ENCODE measurements at places on chromosomes 1 and 21.
A peak's percentile ranks its signal among the peaks of the same experiment; 100 is the strongest.

- no peak for DNase-seq
Measured at GRCh38 chr1:240092301-240093119, 827 bp downstream of the FMN2 start.

GRCh38 chr1:230427981-230428380 lies 1.8 kb upstream of the PGBD5 start:
- DNase-seq, result no peak

GRCh38 chr1:172682812-172683211 lies 23.9 kb downstream of the FASLG start:
- no peak for DNase-seq

DNA sequence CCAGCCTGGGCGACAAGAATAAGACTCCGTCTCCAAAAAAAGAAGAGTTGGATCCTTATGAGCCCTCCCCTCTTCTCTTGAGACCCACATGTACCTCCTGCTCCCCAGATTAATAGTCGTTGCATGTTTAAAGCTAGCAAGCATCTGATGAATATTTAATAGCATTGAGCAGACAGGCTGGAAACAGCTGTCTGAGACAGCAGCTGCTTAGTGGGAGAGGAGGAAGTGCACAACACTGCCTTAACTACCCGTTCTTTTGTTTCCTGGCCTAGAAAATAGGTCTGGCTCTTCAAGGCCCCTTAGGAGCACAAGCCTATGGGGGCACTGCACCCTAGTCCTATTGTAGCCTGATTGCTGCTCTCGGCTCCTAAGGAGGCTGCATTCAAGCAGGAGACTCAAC lies 17.3 kb upstream of the TMEM39B start:
- no peak for DNase-seq

GRCh38 chr1:42963378-42964043 lies 4.8 kb upstream of the SLC2A1 start:
- peak; percentile 98 for DNase-seq

DNA sequence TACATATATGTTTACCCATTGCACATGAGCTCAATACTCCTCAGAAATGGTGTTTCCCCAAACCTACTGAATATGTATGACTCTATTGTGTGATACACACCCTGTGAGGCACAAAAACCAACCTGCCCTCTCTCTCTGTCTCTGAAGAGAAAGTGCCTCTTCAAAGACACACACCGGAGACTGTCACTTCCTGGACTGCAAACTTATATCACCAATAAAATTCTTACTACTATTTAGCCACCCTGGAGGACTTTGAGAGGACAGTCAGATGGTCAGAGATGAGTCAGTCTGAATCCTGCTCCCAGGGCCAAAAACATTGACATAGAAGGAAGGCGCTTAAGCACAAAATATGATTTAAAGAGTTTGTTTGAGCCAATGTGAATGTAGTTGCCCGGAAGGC lies 110.4 kb downstream of the PPIAL4G start:
- DNase-seq, result no peak

GRCh38 chr1:226609836-226610455 lies 61.4 kb downstream of the STUM start:
- DNase-seq, result no peak

DNA sequence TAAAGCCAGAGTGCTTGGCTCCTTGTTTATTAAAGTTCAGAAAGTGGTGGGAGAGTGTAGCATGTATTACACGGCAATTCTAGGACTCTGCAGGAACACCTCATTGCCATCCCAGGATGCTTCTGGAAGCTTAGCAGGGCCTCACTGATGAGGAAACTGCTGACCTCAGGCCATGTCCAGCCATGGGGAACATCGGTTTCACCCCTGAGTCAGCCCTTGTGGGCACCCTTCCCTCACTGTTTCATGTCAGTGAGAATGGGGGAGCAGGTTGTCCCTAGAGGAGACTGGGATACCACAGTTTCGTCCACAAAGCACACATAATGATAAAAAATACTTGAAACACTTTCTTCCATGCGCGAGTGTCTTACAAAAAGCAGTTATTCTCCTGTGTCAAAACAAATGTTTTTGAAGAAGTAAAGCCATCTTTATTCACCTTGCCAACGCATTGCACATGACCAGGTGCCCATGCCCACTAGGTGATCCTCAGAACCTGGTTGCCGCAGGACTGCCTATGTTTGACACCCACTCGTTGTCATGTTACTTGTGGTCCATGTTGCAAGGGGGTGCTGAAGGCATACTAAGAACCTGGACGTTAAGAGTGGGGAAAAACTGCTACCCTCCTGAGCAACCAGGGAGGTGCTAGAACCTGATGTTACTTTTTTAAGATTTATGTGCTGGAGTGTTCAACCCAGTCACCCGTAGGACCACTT lies 41.2 kb upstream of the TTC22 start:
- DNase-seq, result no peak

GRCh38 chr1:43062527-43063095 lies 103.9 kb upstream of the SLC2A1 start:
- no peak for DNase-seq

- no peak for DNase-seq
Measured at GRCh38 chr1:234707641-234708040, 97.7 kb upstream of the IRF2BP2 start.

GRCh38 chr1:171904778-171905450 lies 63.6 kb downstream of the DNM3 start:
- DNase-seq, result no peak

DNA sequence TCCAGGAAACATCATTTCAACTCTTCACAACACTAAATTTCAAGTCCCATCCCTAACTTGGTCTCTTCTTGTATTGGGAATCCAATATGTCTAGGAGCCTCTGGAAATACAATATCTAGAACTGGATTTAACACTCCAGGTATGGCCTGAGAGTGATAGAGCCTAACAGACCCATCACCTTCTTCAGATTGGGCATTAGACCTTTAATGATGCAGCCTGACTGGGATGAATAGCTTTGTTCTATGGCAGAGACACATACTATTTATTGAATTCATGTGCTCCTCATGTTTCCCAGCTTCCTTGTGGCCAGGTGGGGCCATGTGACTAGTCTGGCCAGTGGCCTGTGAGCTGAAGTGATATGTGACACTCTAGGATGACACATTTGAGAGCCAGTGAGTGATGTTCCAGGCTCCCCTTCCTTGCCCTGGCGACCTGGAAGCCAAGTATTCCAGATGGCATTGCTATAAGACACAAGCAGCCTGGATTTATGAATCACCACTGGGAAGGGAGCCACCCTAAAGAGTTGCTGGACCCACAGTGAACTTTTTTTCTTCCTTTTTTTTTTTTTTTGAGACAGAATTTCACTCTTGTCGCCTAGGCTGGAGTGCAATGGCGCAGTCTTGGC lies 31.0 kb upstream of the POU3F1 start:
- no peak for DNase-seq

- DNase-seq, result no peak
Measured at GRCh38 chr1:2160451-2161300, 33.9 kb downstream of the FAAP20 start.

DNA sequence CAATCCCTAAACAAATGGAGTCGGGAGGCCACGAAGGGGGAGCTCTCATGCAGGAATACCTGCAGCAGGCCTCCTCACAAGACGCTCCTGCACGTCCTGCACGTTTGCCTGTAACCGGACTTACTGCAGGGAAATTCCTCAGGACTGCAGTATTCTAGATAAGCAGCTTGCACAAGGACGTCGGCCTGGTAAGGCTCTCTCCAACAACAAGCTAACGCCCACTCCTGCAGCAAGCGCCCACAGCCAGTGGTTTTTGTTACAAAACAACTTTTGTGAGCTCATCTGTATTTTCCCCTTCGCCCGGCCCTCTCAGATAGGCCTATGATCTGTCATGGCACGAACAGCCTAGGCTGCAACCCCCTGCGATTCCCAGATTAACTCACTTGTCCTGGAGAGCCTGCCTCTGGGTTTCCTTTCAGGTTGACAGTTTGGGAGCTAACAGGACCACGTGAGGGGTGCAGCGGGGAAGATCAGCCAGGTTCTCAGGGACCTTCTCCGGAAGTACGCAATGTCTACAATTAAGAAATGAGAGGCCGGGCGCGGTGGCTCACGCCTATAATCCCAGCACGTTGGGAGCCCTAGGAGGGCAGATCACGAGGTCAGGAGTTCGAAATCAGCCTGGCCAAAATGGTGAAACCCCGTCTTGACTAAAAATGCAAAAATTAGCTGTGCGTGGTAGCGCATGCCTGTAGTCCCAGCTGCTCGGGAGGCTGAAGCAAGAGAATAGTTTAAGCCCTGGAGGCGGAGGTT lies 921 bp upstream of the MIB2 start:
- peak; percentile 63 for DNase-seq

GRCh38 chr1:53693339-53693738 lies 45.6 kb downstream of the GLIS1 start:
- DNase-seq, result no peak

GRCh38 chr1:11493972-11494655 lies 15.2 kb downstream of the DISP3 start:
- DNase-seq, result no peak

DNA sequence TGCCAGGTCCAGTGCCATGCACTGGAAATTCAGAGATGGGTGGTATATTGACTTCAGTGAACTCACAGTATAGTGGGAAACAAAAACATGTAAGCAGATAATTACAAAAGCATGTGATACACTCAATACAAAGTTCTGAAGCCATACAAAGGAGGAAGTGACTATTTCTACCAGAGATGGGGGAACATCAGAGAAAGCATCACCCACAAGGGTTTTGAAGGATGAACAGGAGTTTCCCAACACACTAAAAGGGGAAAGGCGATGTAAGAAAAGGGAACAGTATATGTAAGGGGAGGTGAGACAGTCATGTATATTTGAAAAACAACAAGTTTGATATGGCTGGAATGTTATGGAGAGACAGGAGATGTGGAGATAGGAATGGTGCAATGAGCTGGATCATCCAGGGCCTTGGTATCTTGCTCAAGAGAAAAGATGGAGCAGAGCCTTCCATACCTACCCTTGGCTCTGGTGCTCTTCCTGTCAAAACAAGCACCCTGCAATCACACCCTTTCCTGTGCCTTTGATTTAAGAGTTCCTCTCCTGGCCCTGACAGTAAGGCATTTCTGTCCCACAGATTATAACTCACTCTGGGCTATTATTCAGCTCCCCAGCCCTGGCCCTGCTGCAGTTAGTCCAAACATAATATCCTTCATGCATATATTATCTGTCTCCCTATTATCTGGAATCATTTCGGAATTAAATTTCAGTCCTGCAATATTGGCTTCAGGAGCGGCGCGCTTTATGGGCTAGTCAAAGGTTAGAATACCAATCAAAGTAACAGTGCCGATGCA lies 60.5 kb downstream of the DMAP1 start:
- DNase-seq, result no peak

GRCh38 chr21:25658427-25659035 lies 19.5 kb downstream of the JAM2 start:
- no peak for DNase-seq

DNA sequence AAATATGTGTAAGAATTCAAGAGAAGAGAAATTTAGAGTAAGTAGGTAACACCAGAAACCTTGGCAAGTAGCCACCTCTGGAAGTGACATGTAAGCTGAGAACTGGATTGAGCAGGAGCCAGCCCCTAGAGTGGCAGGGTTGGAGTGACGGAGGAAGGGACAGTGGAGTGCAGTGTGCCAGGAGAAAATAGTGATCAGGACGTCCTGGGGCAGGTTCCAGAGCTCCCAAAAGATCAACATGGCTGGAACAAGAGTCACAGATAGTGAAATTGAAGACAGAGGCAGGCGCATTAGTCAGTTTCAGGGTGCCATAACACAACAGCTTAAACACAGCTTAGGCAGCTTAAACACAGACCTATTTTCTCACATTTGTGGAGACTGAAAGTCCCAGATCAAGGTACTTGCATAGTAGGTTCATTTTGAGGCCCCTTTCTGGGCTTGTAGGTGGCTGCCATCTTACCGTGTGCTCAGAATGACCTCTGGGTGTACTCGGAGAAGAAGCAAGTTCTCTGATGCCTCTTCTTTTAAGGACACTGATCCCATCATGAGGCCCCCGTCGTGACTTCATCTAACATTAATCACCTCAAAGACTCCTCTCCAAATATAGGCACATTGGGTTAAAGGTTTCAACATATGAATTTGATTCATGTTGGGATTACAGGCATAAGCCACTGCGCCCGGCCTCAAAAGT lies 37.2 kb downstream of the GNPAT start:
- no peak for DNase-seq

DNA sequence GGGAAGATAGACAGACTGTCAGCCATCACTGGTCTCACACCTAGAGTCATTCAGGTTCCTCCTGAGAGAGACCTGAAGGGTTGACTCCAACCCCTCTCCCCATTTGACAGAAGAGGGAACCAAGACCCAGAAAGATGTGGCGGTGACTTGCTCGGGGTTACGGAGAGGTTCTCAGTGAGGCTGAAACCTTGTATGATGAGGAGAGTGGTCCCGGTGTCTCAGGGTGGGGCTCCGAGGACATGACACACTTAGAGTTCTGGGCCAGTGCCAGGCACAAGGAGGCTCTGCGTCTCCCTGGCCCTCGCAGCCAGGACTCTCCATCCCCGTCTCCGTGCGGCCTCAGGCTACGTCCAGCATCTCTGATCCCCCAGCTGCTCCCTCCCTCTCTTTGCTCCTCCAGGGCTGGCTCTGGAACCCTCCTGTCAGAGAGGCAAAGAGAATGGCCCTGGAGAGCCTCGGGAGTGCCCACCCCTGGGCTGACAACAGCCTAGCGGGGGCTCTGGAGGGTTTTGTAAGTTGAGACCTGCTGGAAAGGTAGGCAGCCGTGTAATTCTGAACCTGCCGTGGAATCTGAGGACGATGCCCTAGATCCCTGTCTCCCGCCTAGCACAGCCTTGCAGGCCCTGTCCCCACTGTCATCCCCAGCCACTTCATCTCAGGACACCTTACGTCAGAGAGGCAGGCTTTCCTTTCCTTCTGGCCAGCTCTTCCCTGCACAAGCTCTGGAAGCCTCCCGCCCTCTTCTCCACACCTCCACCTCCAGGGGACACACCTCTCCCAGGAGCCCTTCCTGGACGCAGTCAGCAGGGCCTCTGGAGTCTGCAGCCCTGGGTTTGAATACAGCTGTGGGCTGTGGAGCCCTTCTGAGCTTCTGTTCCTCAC lies 4.1 kb downstream of the EFHD2 start:
- no peak for DNase-seq

GRCh38 chr1:172003766-172004530 lies 162.7 kb downstream of the DNM3 start:
- DNase-seq, result no peak

DNA sequence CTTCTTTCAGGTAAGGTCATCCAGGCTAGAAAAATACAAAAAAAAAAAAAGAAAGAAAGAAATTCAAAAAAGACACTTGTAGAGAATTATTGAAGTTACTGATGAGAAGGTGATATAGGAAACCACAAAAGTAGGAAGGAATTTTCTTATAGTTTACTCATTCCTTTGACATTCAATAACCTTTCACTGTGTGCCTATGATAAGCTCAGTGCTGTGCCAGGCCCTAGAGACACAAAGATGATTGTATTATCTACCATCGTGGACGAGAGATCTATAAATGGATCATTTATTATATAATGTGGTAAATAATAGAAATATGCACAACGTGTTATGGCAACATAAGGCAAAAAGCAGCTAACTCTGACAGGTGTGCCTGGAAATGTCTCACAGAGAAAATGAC lies 109.6 kb upstream of the NGF start:
- no peak for DNase-seq

- no peak for DNase-seq
Measured at GRCh38 chr1:107405236-107405635, 264.4 kb downstream of the NTNG1 start.
